ENCODE measurements at places on chromosomes 2 and 18. TPM values are rescaled to one million over a fixed set of nuclear protein-coding genes. Genes with fewer than 3 reads are reported as not detected.

MOGAT1 gene
- total RNA-seq, result not detected

ACOXL gene
- total RNA-seq, result 52.7 TPM

TLX2 gene
- not detected for total RNA-seq

RGPD8 gene
- 20.1 TPM for total RNA-seq

PLCL1 gene
- 2.9 TPM for total RNA-seq

SMPD4 gene
- 39.6 TPM for total RNA-seq

UGT1A3 gene
- 20.8 TPM for total RNA-seq

KCNIP3 gene
- total RNA-seq, result 6.2 TPM

PSMA8 gene
- not detected for total RNA-seq

OR6B2 gene
- total RNA-seq, result not detected

DSG1 gene
- 0.13 TPM for total RNA-seq

ACMSD gene
- not detected for total RNA-seq

STK17B gene
- 29.7 TPM for total RNA-seq

PLGLB2 gene
- 0.83 TPM for total RNA-seq

SLC8A1 gene
- 116 TPM for total RNA-seq

ABCB6 gene
- 36.1 TPM for total RNA-seq

IRS1 gene
- 40.0 TPM for total RNA-seq
